ENCODE measurements at places on chromosomes 2 and 18.

- no peak for DNase-seq
Measured at GRCh38 chr2:73856214-73856613, 27.5 kb downstream of the STAMBP start.

GRCh38 chr2:231318954-231319353 lies 76.6 kb upstream of the B3GNT7 start:
- no peak for DNase-seq

DNA sequence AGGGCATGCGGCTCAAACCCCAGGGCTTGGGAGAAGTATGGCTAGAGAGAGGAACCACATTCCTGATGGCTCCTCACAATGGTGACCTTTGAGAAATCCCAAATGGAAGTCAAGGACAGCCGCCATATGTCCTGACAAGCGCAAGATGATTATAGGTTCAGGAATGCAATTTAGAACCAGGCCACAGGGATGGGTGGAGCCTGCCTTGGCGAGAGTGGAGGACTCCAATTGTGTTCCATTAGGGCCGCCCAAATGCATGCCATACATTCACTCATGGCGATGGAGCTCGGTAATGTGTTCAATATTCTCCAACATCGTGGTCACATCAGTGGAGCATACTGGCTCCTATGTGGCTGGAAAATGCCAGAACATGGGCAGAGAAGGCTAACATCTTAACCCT lies 662.9 kb upstream of the ID2 start:
- DNase-seq, result no peak

- no peak for DNase-seq
Measured at GRCh38 chr2:60516383-60516811, 37.1 kb downstream of the BCL11A start.

GRCh38 chr18:12946549-12947284 lies 1.1 kb upstream of the SEH1L start:
- DNase-seq, result peak; percentile 86

GRCh38 chr18:74905247-74905646 lies 303.7 kb downstream of the PTGR3 start:
- DNase-seq, result no peak
